ENCODE measurements at places on chromosomes 5 and 9.

DNA sequence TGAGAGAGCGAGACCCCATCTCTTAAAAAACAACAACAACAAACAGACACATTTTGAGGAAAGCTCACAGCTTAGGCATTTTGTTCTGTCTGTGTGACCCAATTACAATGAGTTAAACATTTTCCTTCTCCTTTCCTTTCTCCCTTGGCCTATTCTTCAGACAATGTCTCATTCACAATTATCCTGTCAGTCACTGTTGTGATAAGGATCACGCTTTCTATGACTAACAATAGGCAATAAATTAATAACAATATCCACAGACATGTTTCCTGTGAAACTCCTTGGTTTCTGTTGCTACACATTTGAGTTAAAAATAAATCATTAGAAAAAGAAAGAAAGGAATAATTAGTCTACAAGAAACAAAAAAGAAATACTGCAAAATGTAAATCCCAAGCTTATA is 19.8 kb upstream of the CARTPT start:
- no peak for DNase-seq

DNA sequence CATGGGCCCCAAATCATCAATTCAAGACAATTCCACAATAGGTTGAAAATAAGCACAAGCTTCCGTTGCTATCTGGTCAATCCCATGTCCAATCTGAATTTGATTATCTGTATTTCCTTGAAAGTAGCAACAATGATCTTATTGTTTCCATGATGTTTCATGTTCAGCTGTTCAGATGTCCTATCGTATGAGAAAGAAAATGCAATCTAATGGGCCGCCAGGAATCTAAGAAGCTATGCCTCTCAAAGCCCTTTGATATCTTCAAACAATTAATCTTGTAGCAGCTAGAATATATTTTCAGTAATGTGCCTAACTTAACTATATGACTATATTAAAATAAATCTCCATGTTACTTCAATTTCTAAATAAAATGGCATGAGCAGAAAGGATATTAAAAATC is 32.1 kb upstream of the ALDOB start:
- DNase-seq = no peak

DNA sequence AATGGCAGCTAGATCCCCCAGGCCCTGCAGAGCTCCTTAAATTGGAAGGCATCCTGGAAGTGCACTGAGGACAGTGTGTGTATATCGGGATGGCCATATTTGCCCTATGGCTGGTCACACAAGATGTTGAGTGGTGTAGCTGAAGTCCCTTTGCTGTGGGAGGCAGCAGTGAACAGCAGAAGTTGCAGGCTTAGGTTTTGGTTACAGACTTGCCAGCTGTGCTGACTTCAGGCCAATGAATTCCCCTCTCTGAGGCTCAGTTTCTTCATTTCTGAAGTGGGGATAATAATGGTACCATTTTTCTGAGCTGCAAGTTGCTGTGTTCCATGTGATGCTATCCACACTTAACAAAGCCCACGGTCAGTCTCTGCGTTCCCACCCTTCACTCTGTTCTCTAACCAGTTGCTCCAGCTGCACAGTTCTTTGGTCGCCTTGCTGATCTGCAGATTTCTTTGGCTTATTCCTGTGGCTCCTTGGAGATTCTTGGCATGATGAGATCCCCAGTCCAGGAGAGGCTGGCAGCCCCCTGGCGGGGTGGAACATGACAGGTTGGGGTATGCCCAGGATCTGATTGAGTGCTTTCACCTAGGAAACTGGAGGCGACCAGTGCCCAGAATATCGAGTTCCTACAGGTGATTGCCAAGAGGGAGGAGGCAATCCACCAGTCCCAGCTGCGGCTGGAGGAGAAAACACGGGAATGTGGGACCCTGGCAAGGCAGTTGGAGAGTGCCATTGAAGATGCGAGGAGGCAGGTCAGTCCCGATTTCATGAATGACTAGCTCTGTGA is 6.5 kb upstream of the GLE1 start:
- DNase-seq = no peak

DNA sequence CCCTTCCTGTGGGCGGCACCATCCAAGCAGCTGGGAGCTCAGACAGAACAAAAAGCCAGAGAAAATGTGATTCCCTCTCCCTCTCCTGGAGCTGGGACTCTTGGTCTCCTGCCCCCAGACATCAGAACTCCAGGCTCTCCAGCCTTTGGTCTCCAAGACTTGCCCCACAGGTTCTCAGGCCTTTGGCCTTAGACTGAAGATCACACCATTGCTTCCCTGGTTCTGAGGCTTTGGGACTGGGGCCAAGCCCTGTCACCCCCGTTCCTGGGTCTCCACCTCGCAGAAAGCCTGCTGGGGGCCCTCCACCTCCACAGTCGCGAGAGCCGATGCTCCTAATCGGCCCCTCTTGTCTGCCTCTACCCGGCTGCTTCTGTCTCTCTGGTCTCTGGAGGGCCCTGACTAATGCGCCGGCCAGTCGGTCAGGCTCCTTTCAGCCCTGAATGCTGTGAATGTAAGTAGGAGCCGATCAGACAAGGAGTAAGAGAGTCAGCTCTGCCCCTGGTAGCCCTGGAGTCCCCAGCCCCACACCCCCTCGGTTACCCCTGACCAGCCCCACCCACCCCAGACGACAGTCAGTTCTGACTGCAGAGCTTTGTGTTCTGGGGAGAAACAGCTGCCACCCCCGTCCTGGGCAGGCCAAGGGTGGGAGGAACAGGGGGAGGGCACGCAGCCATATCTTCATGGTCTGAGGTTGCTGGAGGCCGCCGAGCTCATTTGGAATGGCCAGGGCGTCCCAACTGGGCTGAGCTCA is 57.5 kb downstream of the VAV2 start:
- no peak for DNase-seq

DNA sequence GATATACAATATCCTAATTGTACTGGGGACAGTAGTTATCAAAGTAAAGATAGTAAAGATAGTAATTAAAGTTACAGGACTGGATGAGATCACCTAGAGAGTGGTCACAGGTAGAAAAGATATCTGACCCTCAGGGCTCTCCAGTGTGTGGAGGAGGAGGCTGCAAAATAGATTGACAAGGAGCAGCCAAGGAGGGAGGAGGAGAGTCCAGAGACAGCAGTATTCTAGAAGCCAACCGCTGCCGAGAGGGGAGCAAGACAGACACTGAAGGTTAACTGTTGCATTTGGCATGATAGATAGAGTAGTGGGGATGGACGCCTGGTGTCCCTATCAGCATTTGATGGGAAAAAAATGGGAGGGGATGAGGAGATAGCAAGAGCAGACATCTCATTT is 17.0 kb upstream of the F2RL1 start:
- DNase-seq = no peak

DNA sequence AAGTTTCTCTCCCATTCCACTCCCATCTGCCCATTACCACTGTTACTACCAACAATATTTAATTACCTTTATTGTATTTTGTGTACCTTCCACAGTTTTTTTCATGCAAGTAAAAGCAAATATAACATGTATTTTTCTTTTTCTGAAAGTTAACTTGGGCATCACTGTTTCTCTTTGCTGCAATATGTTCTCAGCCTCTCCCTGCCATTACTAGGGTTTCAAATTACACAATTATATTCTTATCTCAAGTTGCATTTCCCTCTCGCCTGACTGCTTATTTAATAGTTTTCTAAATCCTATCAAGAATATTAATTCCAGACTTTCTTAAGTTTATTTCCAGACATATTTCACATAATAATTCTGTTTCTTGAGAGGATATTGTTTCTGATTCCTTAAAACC is 46.9 kb upstream of the GAS1 start:
- DNase-seq = no peak

GRCh38 chr5:119063579-119064379 is 7.1 kb upstream of the DMXL1 start:
- no peak for DNase-seq

- no peak for DNase-seq
Measured at GRCh38 chr9:131080589-131080988, 15.7 kb upstream of the AIF1L start.

DNA sequence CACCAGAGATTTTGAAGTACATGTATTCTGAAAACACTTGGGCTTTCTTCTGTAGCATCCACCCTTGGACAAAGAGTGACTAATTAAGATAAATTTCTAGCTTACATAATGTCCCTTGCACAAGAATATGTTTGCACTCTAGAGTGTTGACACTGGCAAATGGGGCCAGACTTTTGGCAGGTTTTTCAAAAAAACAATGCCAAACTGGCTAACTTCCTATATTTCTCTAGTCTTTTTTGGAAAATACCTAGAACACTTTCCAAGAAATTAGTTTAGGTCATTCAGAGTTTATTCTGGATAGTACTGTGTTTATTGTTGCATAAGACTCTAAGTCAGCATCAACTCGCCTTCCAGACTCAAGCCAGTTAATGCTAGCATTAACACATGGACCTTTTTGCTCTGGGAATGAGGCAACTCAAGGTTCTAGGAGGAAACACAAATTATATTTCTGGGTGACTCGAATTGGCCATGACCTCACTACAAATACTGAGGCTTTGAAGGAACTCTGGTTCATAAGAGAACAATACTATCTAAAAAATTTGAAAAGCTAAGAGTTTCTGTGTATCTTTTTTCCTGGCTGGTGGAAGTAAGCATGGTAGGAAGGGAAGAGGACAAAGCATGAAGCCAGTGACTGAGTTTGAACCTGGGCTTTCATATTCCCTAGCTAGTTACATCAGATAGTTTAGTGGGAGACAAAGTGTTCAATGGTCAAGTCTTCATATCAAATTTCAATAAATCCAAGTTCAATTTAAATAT is 101.6 kb downstream of the NREP start:
- no peak for DNase-seq

GRCh38 chr5:180007582-180007981 is 64.0 kb downstream of the RNF130 start:
- DNase-seq = no peak

DNA sequence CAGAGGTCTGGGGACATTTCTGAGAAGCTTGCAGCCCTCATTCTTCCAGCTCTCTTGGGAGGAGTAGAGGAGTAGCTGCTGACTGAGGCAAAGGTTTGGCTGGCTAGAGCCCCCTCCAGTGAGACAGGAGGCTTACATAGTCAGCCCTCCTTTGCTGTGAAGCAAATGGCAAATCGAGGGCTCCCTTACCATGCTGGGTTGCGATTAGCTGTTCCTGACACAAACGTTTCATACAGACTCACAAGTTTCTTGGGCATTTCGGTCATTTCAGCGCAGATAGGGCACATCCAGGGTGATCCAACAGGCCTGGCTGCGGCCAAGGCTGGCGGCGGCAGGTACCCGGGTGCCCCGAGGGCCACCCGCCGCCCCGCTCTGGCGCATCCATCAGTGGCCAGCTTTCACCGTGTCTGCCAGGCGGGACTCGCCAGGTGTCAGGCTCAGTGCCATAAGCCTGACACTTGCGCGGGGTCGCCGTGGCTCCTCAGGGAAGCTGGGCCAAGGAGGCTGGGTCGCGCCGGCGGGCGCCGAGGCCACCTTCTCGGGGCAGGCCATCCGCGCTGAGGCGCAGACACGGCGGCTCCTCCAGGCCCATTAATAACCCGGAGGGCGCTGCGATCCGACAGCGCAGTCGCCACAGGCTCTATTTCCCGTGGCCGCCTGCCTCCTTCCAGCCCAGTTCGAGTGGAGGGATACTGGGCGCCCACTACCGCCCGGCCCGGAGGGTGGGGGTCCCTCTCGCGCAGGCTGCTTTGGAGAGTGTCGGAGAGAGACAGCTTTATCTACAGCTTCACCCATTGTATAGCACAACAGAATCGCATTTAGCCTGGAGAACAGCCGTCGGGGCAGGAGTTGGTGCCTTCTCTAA is 9.1 kb downstream of the PRDM6 start:
- DNase-seq = no peak

DNA sequence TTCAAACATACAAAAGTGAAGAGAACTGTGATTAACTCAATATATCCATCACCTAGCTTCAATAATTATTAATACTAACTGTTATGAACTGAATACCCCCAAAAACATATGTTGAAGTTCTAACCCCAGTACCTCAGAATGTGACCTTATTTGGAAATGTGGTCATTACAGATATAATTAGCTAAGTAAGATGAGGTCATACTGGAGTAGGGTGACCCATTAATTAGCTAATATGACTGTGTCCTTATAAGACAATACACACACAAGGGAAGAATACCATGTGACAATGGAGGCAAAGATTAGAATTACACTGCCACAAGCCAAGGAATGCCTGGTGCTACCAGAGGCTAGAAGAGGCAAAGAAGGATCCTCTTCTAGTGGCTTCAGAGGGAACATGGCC is 7.8 kb downstream of the RRAGA start:
- no peak for DNase-seq

DNA sequence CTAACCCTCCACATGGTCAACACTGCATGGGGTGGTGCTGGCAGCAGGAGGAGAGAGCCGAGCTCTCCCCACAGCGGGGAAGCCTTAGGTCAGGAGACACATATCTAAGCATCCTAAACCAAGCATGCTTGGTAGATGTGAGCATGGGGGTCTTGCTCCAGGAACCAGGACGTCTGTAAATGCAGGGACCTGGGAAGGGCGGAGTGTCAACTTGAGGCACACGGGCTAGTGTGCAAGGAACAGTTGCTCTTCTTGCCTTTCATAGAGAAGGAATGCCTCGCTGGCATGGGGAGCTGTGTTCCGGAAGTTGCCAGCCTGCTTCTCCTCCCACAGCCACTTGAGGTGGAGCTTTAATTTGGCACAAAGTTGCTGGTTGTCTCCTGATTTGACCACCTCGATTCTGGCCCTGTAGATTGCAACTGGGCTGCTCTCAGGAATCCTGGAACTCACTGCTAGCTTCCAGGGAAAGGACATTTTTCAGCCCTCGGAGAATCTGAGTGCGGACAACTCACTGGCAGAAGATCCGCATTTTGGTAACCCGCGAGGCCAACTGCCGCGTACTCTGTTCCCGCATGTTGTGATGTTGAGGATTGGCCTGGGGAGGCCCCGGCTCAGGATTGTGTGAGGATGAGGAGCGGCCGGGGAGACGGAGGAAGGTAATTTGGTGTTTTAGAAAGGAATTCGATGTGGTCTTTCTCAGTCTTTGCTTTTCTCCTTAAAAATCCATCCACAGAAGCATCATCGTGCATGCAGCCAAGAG is 370.3 kb upstream of the IRX1 start:
- DNase-seq = no peak

GRCh38 chr5:39648848-39649227 is 224.1 kb upstream of the DAB2 start:
- DNase-seq = no peak

DNA sequence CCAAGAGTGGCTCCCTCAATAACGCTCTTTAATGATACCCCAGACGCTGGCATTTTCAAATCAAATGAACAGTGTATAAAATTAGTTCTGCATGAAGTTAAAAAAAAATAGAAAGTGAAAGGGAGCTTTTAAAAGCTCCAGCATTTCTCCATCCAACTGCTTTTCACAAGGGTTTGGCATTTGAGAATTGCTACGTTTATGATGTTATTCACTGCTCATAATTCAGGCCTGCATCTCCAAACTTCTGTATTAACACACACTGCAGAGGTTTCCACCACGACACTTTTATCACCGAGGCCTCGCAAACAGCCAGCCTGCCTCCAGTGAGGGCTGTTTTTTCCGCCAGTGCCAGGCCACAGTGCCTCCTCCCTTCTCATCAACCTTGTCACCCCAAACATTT is 205.5 kb upstream of the EFNA5 start:
- DNase-seq = no peak

DNA sequence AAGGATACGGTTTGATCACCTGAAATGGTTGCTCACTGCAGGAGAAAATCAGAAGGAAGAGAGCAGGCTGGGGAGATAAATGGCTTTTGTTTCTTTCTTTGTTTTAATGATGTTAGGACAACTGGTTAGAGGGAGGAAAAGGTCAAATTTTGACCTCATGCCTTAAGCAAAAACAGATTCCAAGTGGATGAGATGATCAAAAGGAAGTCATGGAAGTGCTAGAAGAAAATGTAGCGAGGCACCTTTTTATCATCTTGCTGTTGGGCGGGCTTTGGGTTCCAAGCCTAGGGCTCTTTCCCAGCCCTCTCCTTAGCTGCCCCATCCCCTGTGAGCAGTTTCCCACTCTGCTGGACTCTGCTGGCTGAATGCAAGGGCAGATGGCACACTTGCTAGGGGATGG is 127.9 kb downstream of the ADAMTS2 start:
- no peak for DNase-seq
